Endodermal cell (in vitro differentiated cells): ENCODE measurements at places on chromosomes 13 and 19.
A peak's percentile ranks its signal among the peaks of the same experiment; 100 is the strongest.

DNA sequence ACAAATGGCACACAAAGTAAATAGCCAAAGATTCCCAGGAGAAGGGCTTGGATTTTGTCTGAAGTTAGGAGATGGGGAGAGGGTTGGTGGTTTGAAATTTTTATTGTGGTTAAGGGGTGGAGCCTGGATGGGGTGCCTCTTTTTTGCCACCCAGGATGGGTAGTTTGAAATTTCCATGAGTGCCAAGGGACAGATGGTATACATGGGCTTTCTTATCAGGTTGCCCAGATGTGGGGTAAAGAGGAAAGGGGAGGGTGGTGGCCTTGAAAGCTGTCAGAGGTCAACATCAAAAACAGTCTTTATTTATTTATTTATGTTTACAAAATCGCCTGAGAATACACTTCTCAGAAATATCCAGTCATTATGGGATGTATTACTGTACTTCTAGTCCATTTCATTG, 46.2 kb downstream of the LMO7 start:
- no peak for DNase-seq

DNA sequence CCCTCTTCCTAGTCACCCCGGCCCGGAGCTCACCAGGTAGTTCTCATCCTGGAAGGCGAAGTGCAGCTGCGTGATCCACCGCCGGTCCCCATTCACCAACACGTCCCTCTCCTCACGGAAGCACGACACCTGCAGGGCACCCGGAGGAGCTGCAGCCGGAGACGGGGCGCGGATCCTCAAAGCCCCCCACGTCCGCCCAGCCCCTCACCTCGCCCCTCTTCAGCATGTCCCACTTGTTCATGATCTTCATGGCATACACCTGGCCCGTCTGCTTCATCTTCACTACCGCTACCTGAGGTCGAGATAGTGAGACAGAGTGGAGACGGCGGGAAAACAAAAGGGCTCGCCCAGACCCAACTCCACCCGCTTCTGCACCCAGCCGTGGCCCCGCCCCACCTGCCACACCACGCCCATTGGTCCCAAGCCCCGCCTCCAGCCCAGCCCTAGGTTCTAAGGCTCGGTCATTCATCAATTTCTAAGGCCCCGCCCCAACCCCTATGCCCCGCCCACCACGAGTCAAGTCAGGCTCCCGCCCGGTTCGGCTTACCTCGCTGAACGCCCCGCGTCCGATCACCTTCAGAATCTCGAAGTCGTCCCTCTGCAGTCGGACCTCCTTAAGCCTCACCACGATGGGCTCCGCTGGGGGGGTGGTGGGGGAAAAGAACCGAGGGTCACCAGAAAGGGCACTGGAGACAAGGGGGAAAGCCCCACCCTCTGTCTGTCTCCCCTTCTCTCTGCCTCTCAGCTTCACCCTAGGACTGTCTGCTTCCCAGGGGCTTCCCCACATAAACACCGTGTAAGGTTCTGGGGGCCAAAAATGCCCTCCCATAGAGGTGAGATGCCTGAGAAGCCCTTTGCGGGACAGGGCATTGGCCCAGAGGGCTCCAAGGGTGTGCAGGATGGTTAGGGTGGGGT, 2.8 kb downstream of the DMPK start:
- peak; percentile 100 for DNase-seq

DNA sequence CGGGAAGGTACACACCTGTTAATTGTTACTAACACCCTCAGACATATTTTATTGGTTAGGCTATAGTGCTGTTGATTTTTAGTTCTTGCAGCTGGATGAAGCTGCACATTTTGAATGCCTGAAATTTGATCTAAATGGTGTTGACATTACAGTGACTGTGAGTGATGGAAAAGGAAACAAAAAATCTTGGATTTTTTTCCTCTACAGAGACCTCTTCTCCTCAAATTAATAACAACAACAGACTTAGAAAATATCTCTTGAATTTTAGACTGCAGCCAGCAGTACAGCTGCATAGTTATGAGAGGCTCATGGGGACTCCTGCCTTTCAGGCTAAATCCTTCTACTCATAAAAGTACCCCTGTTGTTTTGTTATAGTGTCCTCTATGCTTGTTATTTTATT, 500.5 kb upstream of the SPRY2 start:
- DNase-seq = no peak

GRCh38 chr19:799076-799881, 2.0 kb downstream of the PTBP1 start:
- DNase-seq = peak; percentile 77

- no peak for DNase-seq
These were observed 307.6 kb downstream of the SPRY2 start for GRCh38 chr13:80033286-80033685.

DNA sequence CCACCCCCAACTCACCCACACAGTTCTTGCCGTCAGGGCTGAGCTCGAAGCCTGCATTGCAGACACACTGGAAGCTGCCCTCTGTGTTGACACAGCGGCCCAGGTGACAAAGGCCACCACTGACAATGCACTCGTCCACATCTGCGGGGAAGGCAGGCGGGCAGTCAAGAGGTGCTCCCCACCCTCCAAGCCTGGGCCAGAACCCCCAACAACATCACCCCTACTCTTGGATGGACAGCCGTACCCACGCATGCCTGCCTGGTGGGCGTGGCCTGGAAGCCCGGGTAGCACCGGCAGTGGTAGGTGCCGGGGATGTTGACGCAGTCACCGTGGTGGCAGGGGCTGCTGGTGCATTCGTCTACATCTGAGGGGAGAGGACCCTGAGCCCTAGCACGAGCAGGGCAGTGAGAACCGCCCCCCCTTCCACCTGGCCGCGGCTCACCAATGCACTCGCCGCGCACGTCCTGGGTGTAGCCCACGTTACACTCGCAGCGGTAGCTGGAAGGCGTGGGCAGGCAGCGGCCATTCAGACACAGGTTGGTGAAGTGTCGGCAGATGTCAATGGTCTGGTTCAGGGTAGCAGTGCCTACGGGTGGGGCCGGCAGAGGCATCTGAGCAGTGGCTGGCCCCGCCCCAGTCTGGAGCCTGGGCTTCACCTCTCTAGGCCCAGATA, 13.3 kb downstream of the FBN3 start:
- no peak for DNase-seq
